ENCODE measurements at places on chromosomes 12 and 14.
A peak's percentile ranks its signal among the peaks of the same experiment; 100 is the strongest.

GRCh38 chr14:54664961-54665360 lies 98.0 kb downstream of the SAMD4A start:
- DNase-seq: no peak

DNA sequence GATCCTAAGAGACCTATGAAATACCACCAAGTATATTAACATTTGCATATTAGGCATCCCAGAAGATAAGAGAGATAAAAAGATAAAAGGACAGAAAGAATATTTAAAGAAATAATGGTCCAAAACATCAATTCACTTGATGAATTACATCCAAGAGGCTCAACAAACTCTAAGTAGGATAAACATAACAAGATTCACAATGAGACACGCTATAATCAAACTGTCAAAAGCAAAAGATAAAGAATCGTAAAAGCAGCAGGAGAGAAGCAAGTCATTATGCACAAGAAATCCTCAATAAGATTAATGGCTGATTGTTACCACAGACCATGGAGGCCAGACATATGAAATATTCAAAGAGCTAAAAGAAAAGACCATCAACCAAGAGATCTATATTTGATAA lies 79.6 kb downstream of the PLCZ1 start:
- no peak for DNase-seq

DNA sequence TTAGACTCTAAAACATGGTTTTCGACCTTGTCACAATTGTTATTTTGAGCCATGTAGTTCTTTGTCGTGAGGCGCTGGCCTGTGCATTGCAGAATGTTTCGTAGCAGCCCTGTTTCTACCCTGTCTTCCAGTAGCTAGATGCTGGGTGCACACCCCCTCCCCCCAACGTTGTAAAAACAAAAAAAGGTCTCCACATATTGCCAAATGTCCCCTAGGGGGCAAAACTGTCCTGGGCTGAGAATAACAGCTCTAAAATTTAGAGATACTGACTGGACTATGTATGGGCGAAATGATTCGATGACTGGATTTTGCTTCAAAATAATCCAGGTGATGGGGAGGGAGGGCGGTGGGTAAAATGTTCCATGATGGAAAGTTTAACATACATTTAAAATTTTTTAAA lies 126.1 kb upstream of the FUT8 start:
- no peak for DNase-seq

DNA sequence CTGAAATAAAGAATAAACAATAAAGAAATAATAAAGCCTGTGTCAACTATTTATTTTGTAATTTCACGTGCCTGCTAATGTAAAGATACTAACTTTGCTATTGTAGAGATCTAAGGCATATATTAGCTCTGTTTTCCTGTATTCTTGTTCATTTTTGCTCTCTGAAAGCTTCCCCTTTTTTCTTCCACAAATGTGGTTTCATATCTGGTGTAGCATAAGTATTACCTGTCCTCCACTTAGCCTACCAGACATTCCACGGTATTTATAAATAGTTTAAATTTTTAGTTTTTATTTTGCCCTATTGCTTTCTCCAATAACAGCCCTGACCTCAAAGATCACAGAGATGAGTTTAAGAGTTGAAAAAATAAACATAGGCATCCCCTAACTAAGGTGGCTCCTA lies 92.6 kb upstream of the ATP2B1 start:
- no peak for DNase-seq

GRCh38 chr12:56804169-56804568 lies 41.0 kb downstream of the HSD17B6 start:
- DNase-seq: no peak

DNA sequence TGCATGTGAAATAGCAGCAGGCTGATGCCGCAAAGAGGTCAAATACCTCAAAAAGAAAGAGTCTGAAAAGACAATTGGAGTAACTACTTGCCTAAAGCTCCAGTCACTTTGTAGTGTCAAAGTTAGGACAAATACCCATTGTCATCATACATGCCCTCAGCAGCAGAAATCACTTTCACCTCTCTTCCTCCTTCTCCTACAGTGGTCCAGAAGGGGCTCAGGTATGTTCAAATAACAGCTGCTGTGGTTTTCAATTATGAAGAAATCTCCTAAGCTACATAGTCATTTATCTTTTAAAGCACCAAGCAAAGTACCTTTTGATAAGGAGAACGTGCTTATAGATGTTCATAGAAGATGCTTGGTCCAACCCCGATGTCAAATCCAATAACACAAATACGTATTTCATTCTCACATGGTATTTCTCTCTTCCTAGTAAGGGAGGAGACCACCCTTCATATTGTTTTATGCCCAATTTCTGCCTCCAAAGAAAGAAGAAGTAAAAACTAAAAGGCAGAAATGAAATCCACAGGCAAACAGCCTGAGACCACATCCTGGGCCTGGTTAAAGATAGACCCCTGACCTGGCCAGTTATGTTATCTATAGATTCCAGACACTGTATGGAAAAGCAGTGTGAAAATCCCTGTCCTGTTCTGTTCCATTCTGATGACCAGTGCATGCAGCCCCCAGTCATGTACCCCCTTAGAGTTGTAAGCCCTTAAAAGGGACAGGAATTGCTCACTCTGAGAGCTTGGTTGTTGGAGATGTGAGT lies 23.7 kb downstream of the GYS2 start:
- no peak for DNase-seq

DNA sequence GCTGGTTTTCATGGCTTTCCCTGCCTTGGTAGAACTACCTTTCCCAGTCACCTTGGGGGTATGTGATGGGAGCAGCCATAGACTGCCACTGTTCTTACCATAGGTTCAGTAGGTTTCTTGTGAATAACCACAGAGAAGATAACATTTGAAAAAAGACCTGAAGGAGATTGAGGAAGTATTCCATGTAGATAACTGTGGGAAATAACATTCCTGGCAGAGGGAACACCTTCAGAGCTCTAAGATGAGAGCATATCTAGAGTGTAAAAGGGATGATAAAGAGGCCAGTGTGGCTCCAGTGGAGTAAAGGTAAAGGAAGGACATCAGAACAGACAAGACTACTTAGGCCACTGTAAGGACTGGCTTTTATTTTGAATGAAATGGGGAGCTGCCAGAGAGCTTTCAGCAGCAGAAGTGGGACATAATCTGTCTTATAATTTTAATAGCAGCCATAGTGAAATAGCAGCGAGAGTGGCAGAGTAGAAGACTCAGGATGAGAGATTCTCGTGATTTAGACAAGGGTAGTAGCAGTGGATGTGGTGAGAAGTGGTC lies 82.6 kb upstream of the KCNH3 start:
- no peak for DNase-seq

DNA sequence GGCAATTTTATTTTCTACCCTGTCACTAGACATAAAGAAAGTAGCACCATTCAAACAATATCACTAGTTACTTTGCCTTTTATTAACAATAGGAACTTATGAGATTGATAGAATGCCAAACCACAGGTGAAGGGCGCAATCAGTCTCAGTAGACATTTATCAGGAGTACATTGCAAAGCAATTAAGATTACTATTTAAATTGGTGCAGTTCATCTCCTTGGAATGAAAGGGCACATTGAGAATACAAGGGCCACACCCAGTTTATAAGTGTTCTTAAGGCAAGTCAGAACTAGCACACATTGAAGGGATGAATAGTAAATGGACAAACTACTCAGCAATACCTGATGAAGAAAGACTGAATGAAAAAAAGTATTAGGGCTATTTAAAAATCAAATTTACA lies 601.4 kb downstream of the C12orf50 start:
- no peak for DNase-seq

DNA sequence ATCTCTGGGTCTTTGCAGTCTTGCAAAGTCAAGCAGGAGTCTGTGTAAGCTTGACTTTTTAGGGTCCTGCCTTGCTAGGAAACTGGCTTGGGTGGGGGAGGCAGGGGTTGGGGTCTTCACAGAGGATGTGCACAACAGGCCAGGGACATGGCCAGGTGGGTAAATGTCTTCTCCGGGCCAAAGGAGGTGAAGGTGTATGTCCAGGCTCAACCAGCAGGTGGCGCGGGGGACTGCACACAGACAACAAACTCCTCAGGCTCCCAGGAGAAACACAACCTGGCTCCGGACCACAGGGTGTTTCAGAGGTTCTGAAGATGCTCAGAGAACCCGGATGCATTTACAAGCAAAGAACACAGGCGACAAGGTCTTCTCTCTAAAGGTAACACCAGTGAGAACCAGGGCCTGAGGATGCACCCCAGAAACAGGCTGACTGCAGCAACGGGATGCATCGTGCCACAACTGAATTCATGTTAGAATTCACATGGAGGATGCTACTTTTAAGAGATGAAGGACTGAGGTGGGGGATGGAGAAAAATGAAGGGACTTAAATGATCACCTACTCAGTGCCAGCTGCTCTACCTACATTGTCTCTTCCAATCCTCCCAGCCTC lies 56.0 kb downstream of the PLEKHG3 start:
- DNase-seq: peak; percentile 42

- no peak for DNase-seq
Measured at GRCh38 chr12:31325524-31325875, 450 bp downstream of the SINHCAF start.
